Daoy (cell line): ENCODE measurements at places on chromosomes 13 and 19. TPM values are rescaled to one million over a fixed set of nuclear protein-coding genes. Genes with fewer than 3 reads are reported as not detected.

CRTC1 gene
- 0.40 and 1.4 TPM in 2 replicates for total RNA-seq

OR7A5 gene
- not detected in 2 replicates for total RNA-seq

PCSK4 gene
- total RNA-seq = 0.11 and 1.3 TPM in 2 replicates

NLRP9 gene
- total RNA-seq = not detected in 2 replicates

SYCN gene
- total RNA-seq = not detected in 2 replicates

ZNF526 gene
- 4.3 and 9.1 TPM in 2 replicates for total RNA-seq

MBNL2 gene
- 30.4 and 33.2 TPM in 2 replicates for total RNA-seq

SLITRK6 gene
- total RNA-seq = not detected in 2 replicates

SIPA1L3 gene
- 6.0 and 13.4 TPM in 2 replicates for total RNA-seq

PLIN3 gene
- 102 and 114 TPM in 2 replicates for total RNA-seq

FFAR2 gene
- not detected in 2 replicates for total RNA-seq

TMEM238 gene
- 3.3 and 3.9 TPM in 2 replicates for total RNA-seq

ZNF773 gene
- total RNA-seq = 5.8 and 6.3 TPM in 2 replicates

LRRC4B gene
- 1.8 and 5.6 TPM in 2 replicates for total RNA-seq

GFY gene
- total RNA-seq = not detected in 2 replicates

SKA3 gene
- total RNA-seq = 31.6 and 35.0 TPM in 2 replicates

URAD gene
- not detected in 2 replicates for total RNA-seq

NLRP5 gene
- 4.9 and 5.1 TPM in 2 replicates for total RNA-seq

CEACAM16 gene
- not detected in 2 replicates for total RNA-seq

TMEM190 gene
- total RNA-seq = not detected in 2 replicates

KASH5 gene
- not detected in 2 replicates for total RNA-seq

SBK2 gene
- not detected in 2 replicates for total RNA-seq

CYP2A6 gene
- not detected in 2 replicates for total RNA-seq

IZUMO1 gene
- total RNA-seq = not detected in 2 replicates

SH2D3A gene
- 1.3 and 1.8 TPM in 2 replicates for total RNA-seq

PTH2 gene
- not detected in 2 replicates for total RNA-seq

ZNF625 gene
- total RNA-seq = 6.3 and 14.0 TPM in 2 replicates

ATP12A gene
- 0.06 TPM in 1 of 2 replicates, not detected in the other for total RNA-seq

SHISA2 gene
- 100 and 138 TPM in 2 replicates for total RNA-seq

MEIS3 gene
- 0.63 and 2.9 TPM in 2 replicates for total RNA-seq

ARHGAP45 gene
- total RNA-seq = 4.3 and 11.6 TPM in 2 replicates

RAB3D gene
- 0.86 and 1.2 TPM in 2 replicates for total RNA-seq

CD33 gene
- 21.8 and 22.4 TPM in 2 replicates for total RNA-seq

ZNF626 gene
- 1.6 and 5.5 TPM in 2 replicates for total RNA-seq

ZNF726 gene
- 8.9 and 13.9 TPM in 2 replicates for total RNA-seq

IGLON5 gene
- total RNA-seq = 0.24 TPM in 1 of 2 replicates, not detected in the other

ZNF235 gene
- 2.0 and 4.8 TPM in 2 replicates for total RNA-seq

ICAM5 gene
- 0.54 and 2.2 TPM in 2 replicates for total RNA-seq

NEK5 gene
- total RNA-seq = 0.23 TPM in 1 of 2 replicates, not detected in the other

OR7G3 gene
- total RNA-seq = not detected in 2 replicates

PCP2 gene
- total RNA-seq = not detected in 2 replicates

ZNF345 gene
- 0.24 and 2.5 TPM in 2 replicates for total RNA-seq

SPINT2 gene
- total RNA-seq = 3.3 and 5.5 TPM in 2 replicates

ADGRE2 gene
- 0.09 and 0.17 TPM in 2 replicates for total RNA-seq

SLITRK5 gene
- total RNA-seq = under 0.01 TPM in 1 of 2 replicates, not detected in the other

STOML3 gene
- not detected in 2 replicates for total RNA-seq

ZNF154 gene
- not detected in 2 replicates for total RNA-seq

FARP1 gene
- 5.0 and 5.2 TPM in 2 replicates for total RNA-seq

ZNF382 gene
- total RNA-seq = 3.0 and 7.4 TPM in 2 replicates

TDRD12 gene
- total RNA-seq = 0.29 TPM in 1 of 2 replicates, not detected in the other

MCEMP1 gene
- total RNA-seq = not detected in 2 replicates

CABP5 gene
- not detected in 2 replicates for total RNA-seq

KLK6 gene
- not detected in 2 replicates for total RNA-seq
